ENCODE measurements at places on chromosomes 12 and 14. TPM values are rescaled to one million over a fixed set of nuclear protein-coding genes. Genes with fewer than 3 reads are reported as not detected.

TMEM253 gene
- 0.48 TPM for total RNA-seq

OR4N2 gene
- not detected for total RNA-seq

REP15 gene
- 3.6 TPM for total RNA-seq

AQP2 gene
- not detected for total RNA-seq

TSPAN19 gene
- not detected for total RNA-seq

PRKAB1 gene
- total RNA-seq = 12.2 TPM

ESR2 gene
- 0.38 TPM for total RNA-seq

KRT6C gene
- not detected for total RNA-seq

DNA sequence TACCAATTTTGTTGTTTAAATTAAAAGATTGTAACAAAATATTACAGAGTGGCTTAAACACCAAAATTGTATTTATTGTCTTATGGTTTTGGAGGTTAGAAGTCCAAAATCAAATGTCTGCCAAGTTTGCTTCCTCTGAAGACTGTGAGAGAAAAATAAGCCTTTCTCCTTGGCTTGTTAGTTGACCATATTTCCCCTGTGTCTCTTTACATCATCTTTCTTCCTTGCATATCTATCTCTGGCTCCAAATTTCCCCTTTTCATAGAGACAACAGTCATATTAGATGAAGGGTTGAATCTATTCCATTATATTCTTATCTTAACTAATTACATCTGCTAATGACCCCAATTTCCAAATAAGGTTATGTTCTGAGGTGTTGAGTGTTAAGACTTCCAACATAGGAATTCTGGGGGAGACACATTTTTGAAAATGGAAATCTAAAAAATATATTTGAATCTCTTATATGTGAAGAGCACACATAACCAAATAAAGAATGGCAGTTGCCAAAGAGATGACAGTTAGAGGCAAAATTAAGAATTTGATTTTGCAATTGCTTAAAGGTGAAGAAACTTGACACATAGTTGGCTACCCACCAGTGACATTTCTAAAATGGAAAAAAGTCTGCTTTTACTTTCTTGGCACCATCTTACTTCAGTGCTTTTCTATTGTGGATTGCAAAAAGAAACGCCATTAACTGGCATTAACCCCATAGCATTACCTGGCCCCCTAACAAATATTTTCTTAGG is 407.2 kb downstream of the FSCB start:
- no peak for DNase-seq

DNA sequence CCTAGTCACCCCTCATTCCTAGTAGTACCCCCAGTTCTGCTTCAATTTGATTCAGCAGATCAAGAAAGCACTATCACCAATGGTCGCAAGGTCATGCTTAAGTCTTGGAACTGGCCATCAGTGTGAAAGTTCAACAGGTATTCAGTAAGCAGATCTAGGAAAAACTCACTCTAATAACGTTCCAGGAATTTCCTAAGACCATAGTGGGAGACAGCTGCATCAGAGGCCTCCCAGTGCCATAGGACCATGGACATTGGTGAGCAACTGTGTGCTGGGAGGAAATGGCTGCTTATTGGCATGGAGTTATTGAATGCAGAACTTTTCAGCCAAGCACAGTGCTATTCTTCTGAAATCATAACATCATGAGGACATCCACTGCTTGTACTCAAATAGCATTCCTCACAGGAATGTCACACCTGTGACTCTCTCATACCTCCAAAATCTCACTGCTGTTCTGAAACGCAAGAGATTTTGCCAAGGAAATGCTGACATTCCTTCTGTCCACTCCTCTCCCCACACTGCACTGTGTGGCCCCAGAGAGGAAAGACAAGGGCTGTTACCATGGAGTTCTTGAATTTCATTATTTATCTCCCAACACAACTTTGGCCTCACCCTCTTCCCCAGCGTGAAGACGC is 30.9 kb upstream of the MDM2 start:
- no peak for DNase-seq

DNA sequence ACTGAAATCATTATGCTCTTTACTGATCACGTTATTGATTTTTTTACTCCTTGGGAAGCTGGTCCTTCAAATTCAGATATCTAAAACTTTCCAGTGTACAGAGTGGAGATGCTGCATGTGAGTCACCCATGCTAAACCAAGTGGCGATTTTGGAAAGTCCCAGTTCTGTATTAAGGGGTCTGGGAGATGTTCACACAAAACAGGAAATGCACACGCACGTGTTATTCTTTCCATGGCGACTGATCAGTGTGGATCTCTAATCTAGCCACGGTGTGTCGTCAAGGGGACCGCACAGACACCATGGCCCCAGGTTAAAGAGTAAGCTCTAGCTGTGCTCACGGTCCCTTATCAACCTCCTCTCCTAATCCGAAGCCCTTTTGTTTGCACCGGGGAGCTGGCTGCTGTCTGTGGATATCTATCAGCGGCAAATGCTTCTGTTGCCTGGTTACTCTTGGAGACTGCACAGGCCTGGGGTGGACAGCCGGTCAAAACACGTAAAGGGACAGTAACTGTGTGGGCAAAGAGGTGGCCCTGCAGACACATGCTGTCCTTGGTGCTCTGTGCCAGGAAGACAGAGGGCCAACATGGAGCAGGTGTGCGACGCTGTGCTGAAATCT is 96.6 kb downstream of the RIMBP2 start:
- no peak for DNase-seq

GRCh38 chr14:73610687-73611086 is 1.6 kb upstream of the ACOT6 start:
- DNase-seq = no peak

DNA sequence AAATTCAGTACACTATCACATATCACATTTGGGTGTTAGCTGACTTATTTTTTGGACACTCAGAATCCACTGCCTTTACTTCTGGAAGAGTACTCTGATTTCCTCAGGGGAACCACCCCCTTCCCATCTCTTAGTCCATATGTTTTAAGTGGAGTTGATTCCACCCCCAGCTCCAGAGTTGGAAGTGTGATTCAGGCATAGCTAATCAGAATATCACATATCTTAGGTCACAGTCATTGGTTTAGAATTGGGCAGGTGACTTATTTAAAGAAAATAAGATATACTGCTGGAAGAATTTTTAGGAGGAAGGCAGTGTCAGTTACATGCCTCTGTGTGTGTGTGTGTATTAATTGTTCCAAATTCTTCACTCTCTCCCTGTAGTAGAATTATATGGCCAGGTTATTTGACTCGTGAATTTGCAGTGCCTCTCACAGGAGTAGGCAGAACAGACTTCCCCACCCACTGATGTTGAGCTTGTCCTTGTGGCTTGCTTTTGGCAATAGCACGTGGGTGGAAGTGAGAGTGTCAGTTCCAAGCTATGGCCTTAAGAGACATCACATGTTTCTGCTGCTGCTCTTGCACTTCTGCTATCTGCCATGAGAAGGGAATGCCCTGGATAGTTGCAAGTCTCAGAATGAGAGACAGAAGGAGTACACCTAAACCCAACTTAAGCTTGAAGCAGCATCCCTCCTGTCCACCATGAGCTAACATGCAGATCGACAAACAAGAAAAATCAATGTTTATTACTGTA is 6.4 kb upstream of the GAS2L3 start:
- no peak for DNase-seq

DNA sequence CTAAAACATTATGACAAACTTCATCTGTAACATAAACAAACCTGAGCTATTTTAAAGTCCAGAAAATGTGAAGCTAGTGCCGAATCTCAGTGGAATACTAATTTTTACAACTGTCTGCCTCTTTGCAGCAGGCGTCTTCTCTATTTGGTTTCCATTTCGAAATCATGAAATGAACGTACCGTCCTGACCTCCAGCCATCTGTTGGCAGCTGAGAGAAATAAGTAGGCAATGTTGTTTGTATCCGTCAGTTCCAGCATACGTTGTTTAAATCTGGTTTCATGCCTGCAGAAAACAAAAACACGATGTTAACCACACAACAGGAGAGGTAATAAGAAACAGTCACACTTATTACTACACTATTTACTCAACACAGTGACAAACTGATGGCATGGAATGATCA is 54.3 kb upstream of the KCNJ8 start:
- no peak for DNase-seq

- DNase-seq = no peak
Measured at GRCh38 chr12:113641426-113642030, 169.9 kb upstream of the LHX5 start.

DNA sequence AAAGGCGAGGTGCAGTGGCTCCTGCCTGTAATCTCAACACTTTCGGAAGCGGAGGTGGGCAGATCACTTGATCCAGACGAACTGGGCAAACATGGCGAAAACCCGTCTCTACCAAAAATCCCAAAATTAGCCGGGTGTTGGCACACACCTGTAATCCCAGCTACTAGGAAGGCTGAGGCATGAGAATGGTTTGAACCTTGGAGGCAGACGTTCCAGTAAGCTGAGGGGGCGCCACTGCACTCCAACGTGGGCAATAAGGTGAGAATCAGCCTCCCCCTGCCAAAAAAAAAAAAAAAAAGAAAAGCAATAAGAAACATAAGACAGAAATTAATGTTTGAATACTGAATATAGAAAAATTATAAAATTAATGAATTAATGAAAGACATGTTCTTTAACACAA is 928.7 kb downstream of the LRFN5 start:
- DNase-seq = no peak

- no peak for DNase-seq
Measured at GRCh38 chr14:70108419-70108818, 80.3 kb downstream of the SLC8A3 start.

DNA sequence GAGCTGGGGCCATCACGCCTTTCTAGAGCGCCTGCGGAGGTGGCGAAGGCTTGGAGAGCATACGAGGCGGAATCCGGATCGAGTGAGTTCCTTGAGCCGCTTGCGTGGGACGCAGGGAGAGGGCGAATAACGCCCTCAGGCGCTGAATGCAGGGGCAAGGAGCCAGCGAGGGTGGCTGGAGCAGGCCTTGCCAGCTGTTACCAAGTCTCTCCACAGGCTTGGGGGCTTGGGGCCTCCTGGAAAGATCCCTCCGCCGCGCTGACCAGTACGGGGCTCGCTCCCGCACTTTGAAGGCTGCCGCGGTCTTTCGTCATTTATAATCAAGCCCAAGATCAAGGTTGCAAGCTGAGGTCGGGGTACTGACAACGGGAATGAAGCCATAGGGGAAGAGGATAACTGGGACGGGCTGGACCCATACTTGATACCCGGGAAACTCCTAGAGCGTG is 1.2 kb downstream of the FLRT2 start:
- no peak for DNase-seq

- no peak for DNase-seq
Measured at GRCh38 chr12:68899251-68899771, 33.7 kb downstream of the CPM start.

DNA sequence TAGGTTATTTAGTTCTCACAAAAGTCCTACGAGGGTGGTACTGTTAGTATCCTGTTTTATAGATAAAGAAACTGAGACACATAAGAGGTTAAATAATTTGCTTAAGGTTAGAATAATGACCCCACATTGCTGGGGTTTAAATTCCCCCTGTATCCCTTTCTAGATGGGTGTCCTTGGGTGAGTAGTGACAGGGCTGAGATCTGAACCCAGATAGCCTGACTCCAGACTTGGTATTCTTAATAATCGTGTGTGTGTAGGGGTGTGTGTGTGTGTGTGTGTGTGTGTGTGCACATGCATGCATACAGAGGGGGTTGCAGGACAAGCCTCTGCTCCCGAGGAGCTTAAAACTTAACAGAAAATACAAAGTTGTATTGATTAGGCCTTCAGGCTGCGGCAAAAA is 96.7 kb upstream of the PSMC1 start:
- DNase-seq = no peak

DNA sequence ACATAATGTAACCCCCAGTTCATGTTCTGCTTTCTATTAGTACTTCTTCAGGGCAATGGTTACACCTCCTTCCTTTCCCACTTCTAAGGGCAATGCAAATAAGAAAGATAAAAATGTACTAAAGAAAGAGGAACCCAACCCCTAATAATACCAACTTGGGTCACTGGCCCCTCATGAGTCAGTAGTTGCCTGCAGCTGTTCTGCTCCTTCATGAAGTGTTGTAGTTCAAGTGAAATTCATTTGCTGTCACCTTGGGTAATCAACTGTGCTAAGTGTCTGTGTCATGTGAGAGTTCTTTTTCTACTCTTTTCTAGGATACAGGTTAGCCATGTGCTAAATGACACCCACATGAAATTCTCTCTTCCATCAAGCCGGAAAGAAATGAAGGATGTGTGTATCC is 91.8 kb downstream of the PLXNC1 start:
- DNase-seq = no peak

DNA sequence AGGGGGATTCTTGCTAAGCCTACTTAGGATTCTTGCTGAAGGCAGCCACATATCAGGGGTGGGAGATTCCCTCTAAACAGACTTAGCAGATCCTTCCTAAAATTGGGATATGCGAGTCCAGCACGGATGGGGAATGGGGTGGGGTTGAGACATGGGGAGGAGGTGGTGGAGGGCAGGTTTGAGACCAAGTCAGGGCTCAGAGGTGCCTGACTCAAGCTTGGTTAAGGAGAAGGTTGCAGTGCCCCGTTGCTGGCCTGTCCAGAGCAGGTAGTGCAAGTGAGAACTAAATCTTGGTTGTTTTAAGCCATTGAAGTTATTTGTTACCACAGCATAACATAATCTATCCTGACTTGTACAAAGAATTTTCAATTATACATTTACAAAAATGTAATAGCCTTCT is 359.7 kb downstream of the AACS start:
- DNase-seq = no peak

GRCh38 chr12:113043240-113043639 is 13.3 kb upstream of the DTX1 start:
- no peak for DNase-seq

GRCh38 chr12:93911396-93911795 is 234.2 kb downstream of the CRADD start:
- DNase-seq = no peak
